ENCODE measurements at places on chromosomes 12 and 14.

DNA sequence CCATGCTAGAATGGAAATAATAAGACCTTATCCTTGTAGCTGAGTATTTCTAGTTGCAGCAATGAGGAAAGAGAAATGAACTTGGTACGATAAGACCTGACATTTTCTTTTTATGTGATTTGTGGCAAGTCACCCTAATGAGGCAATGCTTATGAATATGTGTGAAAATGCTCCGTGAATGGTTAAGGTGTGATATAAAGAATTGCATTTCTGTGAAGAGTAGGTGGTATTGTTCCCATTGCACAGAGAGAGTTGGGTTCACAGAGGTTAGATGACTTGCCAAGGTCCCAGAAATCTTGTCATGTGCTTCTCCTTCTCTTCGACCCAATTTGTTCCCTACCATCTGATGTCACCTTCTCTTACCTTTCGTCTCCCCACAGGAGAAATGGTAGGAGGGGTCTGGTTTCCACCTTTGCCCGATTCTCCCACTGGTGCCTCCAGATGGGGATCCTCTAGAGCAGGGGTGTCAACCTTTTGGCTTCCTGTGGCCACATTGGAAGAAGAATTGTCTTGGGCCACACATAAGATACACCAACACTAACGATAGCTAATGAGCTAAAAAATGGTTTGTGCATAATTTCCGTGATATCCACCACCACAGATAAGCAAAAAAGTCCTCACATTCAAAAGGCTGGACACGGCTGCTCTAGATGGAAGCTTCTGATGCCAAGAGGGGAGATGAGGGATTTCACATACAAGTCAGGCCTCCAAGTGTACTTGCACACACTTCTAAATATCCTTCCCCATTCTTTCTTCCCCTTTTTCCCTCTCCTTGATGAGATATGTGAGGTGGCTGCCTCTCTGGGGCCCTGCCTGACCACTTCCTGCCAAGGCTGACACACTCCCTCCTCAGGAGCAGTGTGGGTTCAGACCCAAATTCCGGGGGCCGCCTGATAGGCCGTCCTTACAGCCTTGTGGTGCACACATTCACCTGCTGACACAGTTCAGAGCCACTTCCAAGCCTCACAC, 96.1 kb downstream of the PLXNC1 start:
- DNase-seq: no peak

DNA sequence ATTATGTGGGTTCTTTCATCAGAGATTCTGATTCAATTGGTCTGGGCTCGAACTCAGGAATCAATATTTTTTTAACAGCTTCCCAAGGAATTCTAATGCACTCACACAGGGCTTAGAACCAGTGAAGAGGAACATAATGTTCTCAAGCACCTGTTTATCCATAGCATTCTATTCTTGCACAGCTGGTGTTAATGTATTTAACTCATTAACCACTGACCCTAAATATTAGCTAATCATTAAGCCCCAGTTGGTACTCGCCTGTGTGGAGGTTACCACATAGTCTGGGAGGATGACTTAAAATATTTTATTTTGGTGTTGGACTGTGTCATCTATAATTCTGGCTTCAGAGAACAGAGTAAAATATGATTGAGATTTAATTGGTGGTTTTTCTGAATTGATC, 45.3 kb downstream of the LRP6 start:
- DNase-seq: no peak

DNA sequence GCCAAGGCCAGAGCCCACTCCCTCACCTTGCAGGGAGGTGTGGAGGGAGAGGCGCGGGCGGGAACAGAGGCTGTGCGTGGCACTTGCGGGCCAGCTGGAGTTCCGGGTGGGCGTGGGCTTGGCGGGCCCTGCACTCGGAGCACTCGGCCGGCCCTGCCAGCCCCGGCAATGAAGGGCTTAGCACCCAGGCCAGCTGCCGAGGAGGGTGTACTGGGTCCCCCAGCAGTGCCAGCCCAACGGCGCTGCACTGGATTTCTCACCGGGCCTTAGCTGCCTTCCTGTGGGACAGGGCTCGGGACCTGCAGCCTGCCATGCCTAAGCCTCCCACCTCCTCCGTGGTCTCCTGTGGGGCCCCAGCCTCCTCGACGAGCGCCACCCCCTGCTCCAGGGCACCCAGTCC, 107.5 kb downstream of the FAR2 start:
- DNase-seq: no peak

DNA sequence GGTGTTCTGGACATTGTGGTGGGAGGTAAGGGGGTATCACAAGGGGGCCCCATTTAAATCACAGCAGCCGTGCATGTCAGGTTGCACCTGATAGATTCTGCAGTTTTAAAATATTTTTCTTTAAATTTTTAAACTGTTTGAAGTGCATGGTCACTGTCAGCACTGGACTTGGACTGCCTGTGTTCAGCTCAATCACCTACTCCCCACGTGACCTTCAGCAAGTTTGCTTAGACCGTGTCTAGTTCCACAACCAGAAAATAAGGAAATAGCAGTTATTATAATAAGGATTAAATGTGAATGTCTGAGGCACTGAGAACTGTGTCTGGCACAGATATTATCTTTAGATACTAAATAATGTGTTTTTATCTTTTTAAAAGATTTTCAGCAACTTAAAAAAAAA, 64.7 kb downstream of the ESR2 start:
- DNase-seq: no peak

DNA sequence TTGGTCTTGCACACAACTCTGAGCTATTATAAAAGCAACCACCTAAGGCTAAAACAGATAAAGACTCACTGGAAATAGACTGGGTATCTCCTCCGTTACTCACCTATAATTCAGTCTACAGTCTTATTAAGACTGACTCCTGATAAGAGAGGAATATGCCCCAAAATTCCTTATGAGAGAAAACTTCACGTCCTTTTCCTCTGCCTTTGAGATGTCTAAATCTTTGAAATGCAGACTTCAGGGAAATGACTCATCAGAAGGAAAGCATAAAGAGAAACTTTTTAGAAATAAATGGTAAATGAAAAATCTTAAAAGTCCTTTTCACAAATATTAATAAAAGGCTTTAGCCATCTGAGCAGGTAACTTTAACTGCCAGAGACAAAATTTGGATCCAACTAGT, 187.5 kb upstream of the RTL1 start:
- DNase-seq: no peak

GRCh38 chr14:93200553-93200952, 6.3 kb downstream of the GON7 start:
- no peak for DNase-seq

DNA sequence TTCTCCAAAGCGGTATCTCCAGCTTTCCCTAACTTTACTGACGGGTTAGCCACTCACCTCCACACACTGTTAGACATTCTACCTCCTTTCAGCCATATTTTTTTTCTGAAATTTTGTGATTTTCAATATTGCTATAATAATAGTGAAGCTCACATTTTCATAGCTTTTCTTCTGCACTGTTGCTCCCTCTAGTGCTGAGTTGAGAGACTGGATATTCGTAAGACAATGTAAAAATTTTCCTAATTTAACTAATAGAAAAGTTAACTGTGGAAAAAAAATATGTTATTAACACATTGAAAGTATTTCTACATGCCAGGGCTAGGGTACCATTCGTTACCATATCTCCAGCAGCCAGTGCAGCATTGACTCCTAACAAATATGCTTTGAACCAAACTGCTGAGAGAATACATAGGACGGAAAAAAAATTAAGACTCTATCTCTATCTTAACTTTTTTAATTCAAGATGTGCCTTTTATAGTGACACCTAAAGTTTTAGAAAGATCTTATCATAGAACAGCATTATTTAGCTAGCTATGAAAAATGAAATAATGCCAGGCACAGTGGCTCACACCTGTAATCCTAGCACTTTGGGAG, 48.7 kb upstream of the ABCC9 start:
- peak; percentile 7 for DNase-seq

- no peak for DNase-seq
Measured at GRCh38 chr12:131872154-131873051, 22.0 kb upstream of the ULK1 start.

DNA sequence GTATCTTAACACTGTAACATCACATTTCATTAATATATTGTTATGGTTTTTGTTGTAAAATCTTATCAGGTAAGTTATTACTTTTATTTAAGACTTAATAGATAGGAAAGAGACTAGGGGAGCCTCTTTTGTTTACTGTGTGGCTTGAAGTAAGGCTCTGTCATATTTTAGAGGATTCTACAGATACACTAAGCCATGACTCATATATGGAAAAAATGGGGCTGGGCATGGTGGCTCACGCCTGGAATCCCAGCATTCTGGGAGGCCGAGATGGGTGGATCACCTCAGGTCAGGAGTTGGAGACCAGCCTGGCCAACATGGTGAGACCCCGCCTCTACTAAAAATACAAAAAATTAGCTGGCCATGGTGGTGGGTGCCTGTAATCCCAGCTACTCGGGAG, 23.6 kb upstream of the NPFF start:
- no peak for DNase-seq

GRCh38 chr12:89501793-89502192, 22.8 kb downstream of the GALNT4 start:
- DNase-seq: no peak

DNA sequence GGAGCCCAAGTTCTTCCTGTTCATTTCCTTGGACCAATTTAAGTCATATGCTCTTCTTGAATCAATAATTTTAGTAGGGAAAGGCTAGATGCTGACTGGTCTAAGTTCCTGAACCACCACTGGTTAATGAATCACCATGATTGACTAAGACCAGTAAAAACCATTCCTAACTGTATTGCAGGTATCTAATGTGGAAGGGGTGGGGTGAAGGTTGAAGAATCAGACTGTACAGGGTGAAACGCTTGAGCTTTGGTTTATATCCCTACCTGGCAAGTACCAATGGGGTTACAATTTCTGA, 100.1 kb downstream of the DYRK2 start:
- no peak for DNase-seq

DNA sequence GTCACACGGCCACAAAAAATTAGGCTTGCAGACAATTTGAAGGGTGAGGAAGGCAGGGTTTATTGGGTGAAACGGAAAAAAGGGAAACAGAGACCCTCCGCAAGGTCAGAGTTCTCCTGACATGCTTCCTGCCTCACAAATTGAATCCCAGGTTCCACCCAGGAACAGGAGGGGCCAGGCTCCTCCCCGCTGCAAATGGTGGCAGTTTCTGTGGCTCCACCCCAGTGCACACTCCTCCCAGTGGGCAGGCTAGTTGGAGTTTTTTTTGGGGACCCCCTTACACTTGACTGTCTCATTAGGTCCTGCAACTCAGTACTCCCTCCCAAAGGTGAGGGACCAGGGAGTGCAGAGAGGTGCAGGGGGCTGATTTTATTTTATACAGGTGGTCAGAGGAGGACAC, 39.4 kb upstream of the PPP1CC start:
- no peak for DNase-seq

GRCh38 chr14:26873362-26873960, 275.6 kb upstream of the NOVA1 start:
- no peak for DNase-seq

DNA sequence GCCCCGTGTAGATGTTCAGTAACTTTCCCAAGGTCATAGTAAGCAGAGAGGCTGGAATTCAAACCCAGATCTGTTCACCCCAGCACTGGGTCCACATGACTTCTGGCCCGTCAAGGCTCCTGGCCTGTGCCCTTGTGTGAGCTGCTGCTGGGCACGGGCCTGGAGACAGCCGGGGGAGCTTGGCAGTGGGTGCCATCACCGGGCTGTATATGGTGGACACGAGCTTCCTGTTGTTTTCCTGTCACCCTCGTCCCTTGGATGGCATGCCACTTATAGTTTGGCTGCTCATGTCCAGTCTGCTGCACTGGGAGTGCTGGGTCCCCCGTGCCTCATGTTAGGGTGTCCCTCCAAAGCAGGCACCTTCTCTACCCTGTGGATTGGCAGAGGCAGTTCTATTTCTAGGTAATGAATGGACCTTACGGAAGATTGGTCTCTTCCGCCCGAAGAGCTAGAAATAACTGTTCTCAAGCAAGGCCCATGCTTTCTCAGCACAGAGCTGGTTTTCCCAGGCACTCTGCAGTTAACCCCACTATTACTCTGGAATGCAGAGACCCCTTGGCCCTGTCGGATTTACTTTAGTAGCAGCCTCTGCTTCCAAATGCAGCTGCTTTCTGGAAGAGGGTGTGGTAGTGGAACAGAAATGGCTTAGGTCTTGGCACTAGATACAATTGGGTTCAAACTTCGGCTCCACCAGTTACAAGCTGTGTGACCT, 44.3 kb downstream of the ELK3 start:
- DNase-seq: no peak

GRCh38 chr14:101072945-101073597, 169.5 kb upstream of the RTL1 start:
- no peak for DNase-seq

DNA sequence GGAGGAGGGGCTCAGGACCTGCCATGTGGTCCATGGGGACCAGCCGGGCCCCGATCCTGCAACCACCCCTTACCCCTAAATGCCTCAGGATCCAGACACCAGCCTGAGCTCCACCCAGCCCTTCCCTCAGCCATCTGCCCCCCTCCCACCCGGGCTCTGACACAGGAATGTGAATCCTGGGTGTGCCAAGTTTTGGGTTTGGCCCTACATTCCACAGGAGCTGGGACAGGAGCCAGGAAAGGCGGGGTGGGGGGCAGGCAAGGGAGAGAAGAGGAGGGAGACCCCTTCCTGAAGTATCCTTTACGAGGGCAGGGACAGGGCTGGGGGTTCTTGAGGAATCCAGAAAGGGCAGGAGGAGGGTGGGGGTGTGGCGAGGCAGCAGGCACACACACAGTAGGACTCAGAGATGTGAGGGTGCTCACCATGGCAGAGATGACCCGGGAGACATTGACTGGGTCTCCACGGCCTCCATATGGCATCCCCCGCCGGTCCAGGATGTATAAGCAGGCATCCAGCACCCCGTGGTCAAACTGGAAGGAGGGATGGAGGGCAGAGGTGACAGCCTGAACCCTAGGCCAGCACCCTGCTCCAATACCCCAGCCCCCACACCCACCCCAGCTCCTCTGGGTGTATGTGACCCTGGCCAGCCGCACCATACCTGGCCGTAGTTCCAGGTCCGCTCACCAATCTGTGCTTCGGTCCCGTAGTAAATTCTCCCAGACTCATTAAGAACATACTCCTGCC, 3.5 kb downstream of the TGM1 start:
- DNase-seq: no peak

GRCh38 chr12:92928421-92928961, 604 bp downstream of the EEA1 start:
- DNase-seq: peak; percentile 12

GRCh38 chr12:2826721-2827515, 7.9 kb downstream of the NRIP2 start:
- no peak for DNase-seq

- peak; percentile 36 for DNase-seq
Measured at GRCh38 chr12:11827091-11828061, 177.9 kb downstream of the ETV6 start.

- no peak for DNase-seq
Measured at GRCh38 chr14:70011098-70011497, 131.9 kb downstream of the SMOC1 start.

All from head of caudate nucleus (tissue), 42 donors.